ENCODE measurements at places on chromosomes 11 and 22.

DNA sequence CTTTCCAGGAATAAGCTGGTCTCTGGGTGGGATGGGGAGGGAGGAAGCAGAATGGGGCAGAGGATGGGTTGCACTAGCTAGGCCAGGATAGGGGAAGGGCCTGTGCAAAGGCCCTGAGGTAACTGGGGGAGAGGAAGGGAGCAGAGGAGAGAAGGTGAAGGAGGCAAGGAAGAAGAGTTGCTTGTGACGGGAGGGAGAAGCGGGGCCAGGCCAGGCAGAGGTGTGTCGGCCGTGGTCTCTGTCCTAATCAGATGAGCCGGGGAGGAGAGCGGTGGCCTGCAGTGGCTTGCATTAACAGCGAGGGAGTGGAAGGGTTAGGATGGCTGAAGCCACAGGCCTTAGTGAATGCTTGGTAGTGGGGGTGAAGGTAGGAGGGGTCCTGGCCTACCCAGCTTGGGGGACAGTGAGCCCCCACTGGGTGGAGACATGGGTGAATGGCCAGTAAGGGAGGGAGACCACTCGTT, 6.0 kb upstream of the DERL3 start:
- DNase-seq, result no peak

- no peak for DNase-seq
These were observed 29.1 kb downstream of the LIMK2 start for GRCh38 chr22:31241200-31241599.

GRCh38 chr22:49228431-49229037, 599.1 kb downstream of the BRD1 start:
- DNase-seq, result no peak

GRCh38 chr11:74909812-74910211, 39.1 kb downstream of the XRRA1 start:
- no peak for DNase-seq

DNA sequence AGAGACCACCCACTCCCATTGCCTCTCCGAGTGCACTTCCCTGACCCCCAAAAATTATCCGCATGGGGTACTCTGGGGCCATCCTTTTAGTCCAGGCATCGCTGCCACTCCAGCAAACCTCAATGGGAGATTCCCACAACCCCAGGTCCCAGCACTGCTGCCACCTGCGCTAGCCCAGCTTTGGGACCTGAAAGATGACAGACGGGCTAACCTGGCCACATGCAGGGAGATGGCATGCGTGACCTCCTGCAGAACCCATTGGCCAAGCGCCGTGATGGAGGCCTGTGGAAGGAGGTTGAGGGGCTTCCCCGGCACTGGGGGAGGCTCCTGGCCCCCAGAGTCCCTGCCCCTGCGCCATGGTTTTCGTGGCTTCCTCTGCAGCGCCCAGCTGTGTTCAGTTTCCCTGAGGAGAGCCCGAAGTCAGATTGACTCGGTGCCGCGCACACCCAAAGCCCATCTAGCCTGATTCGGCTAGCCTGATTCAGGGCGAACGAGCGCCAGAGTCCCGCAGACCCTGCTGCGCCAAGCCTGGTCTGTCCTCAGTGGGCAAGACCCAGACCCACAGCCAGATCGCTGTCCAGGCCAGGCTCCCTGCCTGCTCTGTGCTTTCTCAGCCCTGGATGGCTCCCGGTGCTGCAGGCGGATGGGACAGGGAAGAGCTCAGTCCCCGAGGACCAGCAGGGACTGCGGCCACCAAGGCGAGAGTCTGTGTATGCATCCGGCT, 751 bp upstream of the WNT7B start:
- peak; percentile 52 for DNase-seq

GRCh38 chr11:25597696-25598095, 734.2 kb upstream of the ANO3 start:
- no peak for DNase-seq

- DNase-seq, result no peak
These were observed 206.3 kb upstream of the BLID start for GRCh38 chr11:122322329-122322728.

DNA sequence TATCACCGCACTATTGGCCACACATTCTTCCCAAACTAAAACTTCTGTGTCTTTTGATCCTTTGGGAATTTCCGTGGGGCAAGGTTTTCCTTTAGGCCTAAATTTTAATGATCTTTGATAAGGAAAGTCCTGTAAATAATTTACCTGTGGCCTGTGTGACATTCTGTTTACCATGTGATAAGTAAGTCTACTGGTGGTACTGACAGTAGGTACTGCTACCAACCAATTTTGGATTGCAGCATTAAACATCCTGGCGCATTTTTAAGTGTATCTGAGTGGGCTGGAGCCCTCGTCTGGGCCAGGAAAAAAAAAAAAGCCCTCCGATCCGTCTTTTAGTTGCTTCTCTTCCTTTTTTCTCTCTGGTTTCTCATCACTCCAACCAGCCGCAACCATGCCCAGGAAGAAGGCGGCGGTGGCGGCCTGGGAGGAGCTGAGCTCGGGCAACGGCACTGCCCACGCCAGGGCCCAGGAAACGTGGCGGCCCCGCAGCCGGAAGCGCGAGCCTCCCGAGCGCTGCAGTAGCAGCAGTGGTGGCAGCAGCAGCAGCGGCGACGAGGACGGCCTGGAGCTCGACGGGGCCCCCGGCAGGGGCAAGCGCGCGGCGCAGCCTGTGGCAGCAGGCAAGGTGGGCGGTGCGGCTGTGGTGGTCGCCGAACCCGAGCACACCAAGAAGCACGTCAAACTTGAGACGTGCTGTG, 33.6 kb downstream of the ASRGL1 start:
- no peak for DNase-seq

DNA sequence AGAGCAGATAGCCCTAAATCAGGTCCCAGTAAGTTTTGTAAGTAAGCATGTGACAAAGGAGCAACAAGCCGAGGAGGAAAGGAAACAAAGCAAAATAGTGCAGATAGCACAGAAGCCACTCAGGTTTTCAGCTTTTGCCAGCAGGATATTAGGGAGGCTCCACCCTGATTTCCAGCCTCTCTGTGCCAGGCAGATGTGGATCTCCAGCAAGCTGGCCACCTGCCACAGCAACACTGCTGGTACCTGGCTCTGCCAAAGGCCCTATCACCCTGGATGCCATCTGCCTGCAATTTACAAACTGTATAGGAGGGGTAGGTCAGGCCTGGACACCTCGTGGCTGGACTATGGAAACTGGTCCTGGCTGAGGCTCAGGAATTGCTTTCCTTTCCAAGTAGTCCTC, 12.2 kb upstream of the NNMT start:
- no peak for DNase-seq

All from neuronal stem cell (in vitro differentiated cells).